ENCODE measurements at places on chromosomes 2 and 18.

GRCh38 chr2:83282841-83283240, 1176.2 kb downstream of the SUCLG1 start:
- no peak for DNase-seq

DNA sequence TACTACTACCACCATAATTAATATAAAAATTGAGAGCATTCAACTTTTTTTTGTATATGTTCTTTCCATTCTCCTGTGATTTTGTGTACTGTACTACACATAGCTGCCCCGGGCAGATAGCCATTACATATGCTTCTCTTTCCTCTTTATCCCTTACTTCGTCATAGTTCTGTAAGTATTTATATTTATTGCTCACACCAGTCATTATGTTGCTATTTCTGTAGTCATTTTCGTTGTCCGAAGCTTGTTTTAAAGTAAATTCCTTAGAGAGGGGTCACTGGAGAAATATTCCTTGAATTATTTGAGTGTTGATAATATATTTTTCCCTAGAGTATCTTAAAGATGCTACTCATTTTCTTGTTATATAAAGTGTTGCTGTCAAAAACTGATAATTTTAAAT, 144.0 kb downstream of the CLIP4 start:
- DNase-seq: no peak

DNA sequence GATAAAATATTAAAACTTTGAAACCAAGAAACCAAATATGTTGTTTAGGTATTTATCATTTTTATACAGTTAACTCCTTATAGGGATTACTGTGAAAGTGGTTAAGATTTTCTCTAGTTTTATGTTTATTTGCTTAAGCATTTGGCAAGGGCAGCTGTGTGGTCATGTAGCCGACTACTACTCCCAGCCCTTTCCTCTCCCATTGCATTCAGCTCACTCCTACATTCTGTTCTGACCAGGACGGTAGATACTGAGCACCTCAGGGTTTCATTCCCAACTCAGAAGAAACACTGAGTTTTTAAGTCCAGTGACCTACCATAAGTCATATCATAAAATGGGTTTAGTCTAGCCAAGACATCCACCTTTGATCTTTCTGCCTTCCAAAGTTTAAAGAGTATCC, 19.8 kb downstream of the FZD5 start:
- no peak for DNase-seq

DNA sequence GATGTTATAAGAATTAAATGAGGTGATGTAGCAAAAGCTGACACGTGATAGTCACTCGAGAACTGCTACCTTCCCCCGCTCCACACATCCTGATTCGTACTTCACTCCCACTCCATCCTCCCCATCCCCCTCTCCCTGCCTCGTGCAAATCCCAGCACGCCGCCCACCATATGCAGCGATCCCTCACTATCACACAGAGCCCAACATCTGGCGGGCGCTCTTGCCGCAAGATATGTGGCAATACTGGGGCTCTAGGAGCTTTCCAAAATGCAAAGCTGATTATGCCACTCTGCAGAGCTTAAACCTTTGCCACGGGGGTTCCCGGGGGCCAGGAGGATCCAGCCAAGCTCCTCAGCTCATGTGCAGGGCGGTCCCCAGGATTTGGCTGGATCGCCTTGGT, 37.4 kb downstream of the DNMT3A start:
- no peak for DNase-seq

DNA sequence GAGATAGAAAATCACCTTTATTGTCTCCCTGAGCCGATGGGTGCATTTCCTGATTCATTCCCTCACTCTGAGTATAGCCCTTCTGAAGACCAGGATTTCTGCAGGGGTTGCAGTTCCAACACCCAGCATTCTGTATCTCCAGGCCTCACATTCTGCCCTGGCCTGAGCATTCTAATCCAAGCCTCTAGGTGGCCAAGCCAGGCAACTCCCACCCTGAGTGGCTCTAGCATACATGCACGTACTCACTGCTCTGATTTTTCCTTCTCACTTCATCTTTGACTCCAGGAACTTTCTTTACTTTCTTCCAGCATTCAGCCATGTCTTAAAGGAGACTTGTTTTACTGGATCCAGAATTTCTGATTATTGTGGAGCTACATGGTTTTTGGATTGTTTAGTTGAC, 100.7 kb upstream of the STK39 start:
- no peak for DNase-seq

DNA sequence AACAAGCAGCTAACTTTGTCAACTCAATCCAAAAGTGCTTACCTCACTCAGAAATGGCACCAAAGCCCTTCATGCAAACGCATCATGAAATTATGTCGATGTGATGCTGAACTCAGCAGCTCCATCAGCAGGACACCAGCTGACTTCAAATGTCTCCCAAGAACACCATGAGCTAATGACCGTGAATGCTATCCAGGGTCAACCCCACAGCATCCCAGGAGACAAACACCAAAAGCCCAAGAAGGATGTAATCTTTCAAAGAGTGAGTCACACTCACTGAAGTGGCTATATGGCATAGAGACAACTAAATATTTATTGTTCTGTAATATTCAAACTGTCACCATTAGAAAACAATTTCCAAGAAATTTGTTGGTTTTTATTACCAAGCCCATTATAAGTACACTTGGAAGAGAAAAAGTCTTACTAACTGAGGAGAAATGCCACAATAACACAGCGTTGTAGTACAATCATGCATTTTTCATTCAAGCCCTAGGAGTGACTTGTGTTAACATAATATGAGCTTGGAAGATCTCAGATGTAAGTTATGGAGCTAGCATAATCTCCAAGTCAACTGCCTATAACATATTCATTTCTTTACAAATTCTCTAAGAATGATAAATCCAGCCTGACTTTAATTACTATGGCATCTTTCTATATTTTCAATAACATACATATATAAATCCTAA, 165.0 kb upstream of the CCDC68 start:
- DNase-seq: no peak

GRCh38 chr2:160278879-160279177, 78.8 kb upstream of the ITGB6 start:
- DNase-seq: no peak

DNA sequence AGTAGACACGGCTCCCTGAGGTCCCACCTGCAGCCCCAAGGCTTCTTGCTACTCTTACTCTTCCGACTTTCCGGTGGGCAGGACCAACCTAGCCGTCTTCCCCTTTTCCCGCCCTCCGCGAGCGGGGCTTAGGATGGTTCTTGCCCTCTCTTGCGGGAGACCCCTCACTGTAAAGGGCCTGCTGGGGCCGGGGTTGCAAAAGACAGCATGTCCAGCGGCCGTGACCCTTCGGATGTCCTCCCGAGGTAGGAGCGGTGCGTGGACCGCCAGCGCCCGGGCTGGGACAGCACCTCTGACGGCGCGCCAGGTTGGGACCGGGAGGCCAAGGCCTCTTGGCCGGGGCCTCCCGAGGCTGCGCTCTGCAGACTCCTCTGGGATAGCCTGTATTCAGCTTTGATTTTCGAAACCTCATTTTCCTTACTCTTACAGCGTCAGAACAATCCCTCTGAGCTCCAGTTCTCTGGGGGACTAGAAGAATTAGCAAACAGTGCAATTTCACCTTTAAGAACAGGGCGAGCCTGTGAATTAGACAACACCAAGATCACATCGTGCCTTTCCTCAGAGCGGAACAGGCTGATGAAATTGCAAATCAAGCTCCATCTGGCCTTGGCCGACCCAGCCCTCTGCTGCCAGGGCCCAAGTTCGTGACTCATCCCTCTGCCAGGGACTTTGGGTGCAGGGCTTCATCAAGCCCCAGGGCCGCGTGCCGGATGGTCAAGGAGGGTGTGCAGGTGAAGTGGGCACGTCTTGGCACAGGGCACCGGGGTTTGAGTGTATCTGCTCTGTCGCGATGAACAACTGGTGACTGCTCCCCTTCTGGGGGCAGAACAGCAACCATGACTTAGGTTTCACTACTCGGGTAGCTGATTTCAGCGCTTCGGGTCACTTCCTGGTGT, 777 bp downstream of the MOCOS start:
- no peak for DNase-seq

- DNase-seq: peak; percentile 77
Measured at GRCh38 chr18:45962461-45962860, 4.7 kb downstream of the EPG5 start.

- no peak for DNase-seq
Measured at GRCh38 chr2:67137699-67138098, 259.4 kb upstream of the ETAA1 start.

DNA sequence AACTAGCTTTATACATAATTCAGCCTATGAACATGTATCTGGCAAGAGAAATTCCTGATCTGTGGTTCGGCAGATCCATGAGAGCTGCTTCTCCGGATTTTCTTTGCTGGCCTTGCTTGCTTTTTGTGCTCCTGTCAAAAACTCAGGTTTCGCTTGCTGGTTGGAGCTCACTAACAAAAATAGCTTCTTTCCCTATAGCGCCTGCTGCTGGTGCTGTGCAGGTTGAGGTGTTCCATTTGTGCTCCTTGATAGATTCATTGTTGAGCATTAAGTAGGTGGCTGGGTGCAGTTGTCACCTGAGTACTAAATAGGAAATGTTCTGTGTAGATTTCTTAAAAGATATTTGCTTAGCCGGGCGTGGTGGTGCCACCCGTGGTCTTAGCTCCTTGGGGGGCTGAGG, 148.1 kb downstream of the PRPF40A start:
- no peak for DNase-seq

DNA sequence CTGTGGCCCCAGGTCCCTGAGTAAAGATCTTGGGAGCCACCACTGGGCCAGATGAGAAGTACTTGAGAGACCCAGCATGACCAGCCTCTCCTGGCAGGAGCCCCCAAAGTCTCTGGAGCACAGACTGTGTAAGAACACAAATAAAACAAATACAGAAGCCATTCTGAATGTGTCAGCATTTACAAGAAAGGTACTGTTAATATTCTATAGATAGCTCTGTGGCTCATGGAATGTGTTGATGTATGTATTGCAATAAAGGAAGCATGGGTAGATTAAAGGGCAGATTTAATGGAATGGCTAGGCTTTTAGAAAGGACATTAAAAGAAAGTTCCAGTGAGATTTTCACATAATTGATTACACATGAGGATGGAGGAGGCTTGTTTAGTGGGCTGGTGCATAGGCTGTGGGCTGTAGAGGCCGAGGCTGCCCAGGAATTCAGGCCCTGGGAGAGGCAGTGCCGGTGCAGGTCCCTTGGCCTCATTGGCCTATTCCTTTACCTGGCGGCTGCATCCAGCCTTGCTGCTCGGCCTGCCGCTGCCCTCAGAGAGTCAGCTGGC, 127.7 kb upstream of the DLX2 start:
- no peak for DNase-seq

DNA sequence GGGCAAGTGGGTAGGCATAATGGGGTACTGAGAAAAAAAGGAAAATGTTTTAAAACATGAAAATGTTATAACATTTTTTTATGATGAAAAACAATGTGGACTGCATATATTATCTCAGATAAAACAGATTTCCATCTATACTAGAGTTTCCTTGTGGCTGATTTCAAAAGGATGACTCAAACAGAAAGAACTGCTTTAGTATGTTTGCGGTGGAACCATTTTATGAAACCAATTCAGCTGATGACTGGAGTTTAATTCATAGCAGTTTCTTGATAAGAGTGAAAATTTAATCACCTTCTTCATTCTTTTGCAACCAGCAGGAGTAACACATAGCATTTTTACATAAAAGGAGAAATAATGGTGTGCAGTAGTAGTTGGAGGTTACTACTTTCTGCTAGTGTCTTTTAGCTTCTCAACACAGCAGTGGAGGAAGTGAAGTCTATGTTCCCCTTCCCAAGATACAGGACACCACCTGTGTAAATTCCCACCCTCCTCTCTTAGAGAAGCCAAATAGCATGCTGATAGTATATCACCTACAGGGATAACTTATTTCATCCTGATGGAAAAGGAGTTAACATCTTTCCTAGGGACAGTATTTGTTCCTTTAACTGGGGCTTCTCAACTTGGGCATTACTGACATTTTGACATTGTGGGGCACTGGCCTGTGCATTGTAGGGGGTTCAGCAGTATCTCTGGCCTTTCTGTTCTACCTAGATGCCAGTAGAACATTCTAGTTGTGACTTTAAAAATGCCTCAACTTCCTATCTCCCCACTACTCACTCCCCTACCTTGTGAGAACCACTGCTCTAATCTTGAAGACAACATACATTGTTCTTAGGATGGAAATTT, 29.9 kb downstream of the PELI1 start:
- DNase-seq: peak; percentile 51

GRCh38 chr2:38886063-38886462, 3.6 kb upstream of the ARHGEF33 start:
- DNase-seq: no peak

DNA sequence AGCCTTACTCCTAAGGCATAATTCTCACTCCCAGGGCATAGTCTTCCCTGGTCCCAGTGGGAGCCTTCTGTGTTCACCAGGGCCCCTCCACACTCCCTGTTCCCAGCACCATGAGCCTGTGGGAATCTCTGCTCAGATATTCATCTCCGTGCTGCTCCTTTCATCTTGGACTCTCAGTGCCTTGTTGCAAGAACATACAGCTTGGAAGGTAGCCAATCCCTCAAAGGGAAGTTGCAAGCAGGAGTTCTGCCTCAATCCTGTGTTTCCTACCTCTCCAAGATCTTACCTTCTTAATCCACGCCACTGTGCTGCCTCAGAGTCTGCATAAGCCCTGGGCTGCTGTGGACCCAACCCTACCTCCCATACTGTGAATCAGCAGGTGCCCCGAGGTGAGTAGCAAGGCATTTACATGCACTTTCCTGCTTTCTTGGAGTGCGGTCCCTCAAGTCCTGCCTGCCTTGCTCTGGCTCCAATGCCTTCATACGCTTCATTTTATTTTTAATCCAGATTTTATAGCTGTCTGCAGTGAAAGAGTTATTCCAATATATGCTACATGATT, 413.8 kb upstream of the RAB6C start:
- no peak for DNase-seq

DNA sequence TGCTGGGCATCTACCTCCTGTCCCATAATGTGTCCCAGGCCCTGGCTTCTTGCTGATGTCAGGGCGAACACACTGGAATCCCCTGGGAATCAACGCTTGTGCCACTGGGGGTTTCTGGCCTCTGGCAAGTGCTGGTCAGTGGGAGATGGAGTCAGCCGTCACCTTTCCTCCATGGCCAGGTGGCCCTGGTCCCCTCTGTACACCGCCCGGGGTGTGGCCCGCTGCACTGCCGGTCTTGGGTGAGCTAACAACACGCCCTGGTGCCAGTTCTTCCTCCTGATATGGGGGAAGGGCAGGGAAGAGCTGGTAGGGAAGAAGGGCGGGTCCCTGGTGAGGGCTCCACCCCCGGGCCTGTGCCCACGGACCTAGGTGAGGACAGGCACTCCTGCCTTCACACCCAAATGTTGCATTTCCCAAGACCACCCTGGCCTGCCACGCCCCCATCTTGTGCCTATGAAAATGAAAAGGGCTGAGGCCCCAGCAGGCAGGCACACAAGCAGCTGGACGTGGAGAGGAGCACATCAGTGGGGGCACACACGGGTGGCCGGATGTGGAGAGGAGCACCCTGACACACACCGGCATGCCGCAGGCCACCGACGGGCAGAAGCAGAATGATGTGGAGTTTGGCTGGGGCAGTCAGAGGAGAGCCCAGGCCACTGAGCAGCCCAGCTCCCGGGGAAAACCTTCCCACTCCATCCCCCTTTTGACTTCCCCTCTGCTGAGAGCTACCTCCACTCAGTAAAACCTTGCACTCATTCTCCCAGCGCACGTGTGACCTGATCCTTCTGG, 140.5 kb downstream of the ASB1 start:
- DNase-seq: no peak
